ENCODE measurements at places on chromosomes 6 and 20.

DNA sequence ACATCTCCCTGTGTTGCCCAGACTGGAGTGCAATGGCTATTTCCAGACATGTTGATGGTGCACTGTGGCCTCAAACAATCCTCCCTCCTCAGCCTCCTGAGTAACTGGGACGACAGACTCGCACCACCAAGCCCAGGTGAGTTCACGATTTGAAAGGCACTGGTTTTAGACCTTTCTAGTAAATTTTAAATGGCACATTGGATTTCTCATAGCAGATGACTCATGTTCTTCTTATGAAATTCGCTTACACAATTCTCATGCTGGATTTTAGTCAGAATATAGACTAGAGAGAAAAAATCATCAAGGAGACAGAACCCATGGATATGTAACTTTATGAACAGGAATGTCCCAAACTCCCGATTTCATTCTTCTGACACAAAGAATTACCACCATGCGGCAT lies 18.1 kb upstream of the PXDC1 start:
- DNase-seq = no peak

- DNase-seq = no peak
Observed at GRCh38 chr20:14956026-14956425, 618.6 kb upstream of the FLRT3 start.

GRCh38 chr20:63843778-63844177 lies 12.7 kb upstream of the ZBTB46 start:
- no peak for DNase-seq

- DNase-seq = peak; percentile 82
Observed at GRCh38 chr20:63941282-63942081, 14.7 kb downstream of the UCKL1 start.

DNA sequence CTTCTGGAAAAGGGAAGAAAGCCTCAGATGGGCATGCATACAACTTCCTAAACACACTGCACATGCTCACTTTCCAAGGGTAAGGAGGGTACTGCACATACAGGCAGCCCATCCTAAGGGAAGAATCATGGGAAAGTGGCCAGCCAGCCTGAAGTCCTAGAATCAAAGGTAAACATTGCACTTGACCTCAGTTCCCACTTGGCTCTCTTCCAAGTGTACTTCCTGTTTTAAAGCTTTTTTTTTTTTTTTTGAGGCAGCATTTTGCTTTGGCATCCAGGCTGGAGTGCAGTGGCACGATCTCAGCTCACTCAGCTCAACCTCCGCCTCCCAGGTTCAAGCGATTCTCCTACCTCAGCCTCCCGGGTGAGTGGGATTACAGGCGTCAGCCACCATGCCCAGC lies 225.3 kb upstream of the EPHA7 start:
- no peak for DNase-seq

- DNase-seq = no peak
Observed at GRCh38 chr6:3957321-3957720, 108.1 kb downstream of the FAM50B start.

- DNase-seq = no peak
Observed at GRCh38 chr6:142906945-142907470, 38.0 kb downstream of the HIVEP2 start.

GRCh38 chr6:137497721-137498463 lies 3.7 kb upstream of the OLIG3 start:
- no peak for DNase-seq

GRCh38 chr6:36592221-36592655 lies 1.9 kb upstream of the SRSF3 start:
- DNase-seq = no peak

DNA sequence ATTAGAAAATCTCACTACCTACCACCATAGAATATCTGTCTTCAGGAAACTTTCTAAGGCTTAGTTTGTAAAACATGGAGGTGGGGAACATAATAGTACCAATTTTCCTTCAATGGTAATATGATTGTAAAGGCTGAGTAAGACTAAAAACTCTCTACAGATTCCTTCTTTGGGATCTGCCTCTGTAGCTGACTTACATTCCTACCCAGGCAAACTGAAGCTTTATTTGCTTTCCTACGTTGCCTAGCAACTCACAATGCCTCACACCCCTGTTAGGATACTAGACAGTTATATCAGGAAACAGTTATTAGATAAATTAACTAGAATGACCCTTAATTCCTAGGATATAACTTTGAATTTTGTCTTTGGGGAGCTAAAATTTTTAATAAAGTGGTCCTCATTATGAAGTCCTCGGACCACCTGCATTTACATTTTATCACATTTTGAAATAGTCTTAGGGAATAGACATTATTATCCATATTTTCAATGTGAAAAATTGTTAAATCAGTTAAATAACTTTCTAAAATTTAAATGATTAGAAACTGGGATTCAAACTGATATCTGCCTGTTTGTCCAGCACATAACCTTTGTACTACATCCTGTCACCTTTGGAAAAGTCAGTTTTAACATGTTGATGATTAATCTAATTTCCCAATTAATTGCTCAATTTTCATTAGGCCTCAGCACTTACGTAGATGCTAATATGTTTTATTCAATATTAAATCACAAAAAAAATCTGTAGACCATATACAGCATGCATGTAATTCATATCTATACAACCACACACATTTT lies 591.4 kb downstream of the RNF144B start:
- no peak for DNase-seq

GRCh38 chr20:58131151-58131550 lies 97.3 kb downstream of the ANKRD60 start:
- no peak for DNase-seq

GRCh38 chr6:134603561-134603960 lies 285.6 kb upstream of the SGK1 start:
- DNase-seq = no peak

DNA sequence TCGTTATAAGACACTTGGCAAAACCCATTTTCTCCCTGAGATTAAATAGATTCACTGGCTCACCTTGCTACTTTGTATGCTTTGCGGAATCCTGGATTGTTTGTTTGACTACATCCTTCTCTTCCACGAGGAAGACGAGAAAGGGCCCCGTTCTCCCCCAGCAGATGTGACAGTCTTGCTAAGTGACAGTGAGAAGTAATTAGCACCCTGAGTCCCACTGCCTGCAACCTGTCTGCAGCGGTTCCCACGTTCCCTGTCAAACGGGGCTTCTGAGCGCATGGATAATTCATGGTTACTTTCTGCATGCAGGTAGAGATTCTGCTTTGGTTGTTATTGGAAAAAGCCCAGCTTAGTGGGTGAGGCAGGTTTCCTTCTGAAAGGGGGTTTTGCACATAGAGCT lies 163.7 kb downstream of the CDH26 start:
- DNase-seq = no peak

DNA sequence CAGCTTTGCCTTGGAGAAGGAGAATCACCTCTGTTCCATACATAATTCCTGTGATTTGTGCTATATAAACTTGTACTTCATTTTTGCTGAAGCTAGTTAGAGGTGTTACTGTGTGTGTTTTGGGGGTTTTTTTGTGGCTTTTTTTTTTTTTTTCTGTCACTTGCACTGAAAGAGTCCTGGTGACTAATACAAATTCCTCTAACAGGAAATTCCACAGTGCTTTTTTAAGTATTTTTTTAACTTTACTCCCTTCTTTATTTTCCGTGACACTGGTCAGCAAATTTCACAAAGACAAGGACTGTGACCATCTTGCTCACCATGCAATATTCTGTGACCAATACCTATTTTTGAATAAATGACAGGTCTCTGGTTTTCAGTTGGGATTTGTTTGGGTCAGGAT lies 110.5 kb downstream of the ISM1 start:
- DNase-seq = no peak

DNA sequence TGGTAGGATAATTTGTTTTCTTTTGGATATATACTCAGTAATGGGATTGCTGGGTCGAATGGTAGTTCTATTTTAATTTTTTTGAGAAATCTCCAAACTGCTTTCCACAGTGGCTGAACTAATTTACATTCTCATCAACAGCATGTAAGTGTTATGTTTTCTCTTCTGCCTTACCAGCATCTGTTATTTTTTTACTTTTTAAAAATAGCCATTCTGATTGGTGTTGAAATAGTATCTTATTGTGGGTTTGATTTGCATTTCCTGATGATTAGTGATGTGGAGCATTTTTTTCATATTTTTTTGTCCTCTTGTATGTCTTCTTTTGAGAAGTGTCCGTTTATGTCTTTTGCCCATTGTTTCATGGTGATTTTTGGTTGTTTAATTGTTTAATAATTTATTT lies 11.9 kb downstream of the HINT3 start:
- DNase-seq = no peak

DNA sequence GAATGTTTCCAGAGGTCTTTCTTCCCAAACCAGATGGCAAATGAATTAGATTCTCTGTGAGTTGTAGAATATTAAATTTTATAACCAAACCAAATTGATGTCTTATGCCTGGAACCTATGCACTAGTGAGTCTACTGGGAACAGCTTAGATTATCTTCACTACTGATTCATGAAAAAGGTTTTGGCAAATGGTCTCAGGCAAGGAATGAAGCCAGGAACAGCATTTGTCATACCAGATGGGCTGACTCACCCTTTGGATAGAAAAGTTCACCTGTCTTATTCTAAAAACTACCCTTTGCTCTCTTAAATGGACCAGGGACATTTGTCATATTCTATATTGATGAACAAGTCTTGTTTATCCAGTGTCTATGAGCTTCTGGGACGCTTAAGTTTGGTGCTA lies 135.4 kb upstream of the ECI2 start:
- DNase-seq = no peak

- DNase-seq = no peak
Observed at GRCh38 chr20:38866265-38867061, 59.8 kb upstream of the FAM83D start.

GRCh38 chr20:51594236-51595057 lies 51.9 kb upstream of the NFATC2 start:
- DNase-seq = no peak

DNA sequence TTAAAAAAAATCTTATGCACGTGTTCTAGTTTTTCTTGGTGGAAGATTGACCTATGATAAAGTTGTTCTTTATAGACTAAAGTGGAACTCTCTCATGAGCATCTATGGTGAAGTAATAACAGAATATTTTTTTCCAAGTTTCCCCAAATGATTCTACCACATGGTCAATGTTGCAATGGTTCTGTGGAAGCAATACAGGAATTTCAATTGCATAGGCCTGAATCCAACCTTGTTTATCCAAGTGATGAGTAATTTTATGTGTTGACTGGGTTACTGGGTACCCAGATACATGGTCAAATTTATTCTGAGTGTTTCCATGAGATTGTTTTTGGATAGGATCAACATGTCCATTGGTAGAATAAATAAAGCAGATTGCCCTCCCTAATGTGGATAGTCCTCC lies 581.5 kb downstream of the MMUT start:
- DNase-seq = no peak

- DNase-seq = no peak
Observed at GRCh38 chr6:133756078-133756695, 132.7 kb upstream of the TCF21 start.

GRCh38 chr20:51118985-51119527 lies 96.1 kb upstream of the KCNG1 start:
- DNase-seq = no peak

DNA sequence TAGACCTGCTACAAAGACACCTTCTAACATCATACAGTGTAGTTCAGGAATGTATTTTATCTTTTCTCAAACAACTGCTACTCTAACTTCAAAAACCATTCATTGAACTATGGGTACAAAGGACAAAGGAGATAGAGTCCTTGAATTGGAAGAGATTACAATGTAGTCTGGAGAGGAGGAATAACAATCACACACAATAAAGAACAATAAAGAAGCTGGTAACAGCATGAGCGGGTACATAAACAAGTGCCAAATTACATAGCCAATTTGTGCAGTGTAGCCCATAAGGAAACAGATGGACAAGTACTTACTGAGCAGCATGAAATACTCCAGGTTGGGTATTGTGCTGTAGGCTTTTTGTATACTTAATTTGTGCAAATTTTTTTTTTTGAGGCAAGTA lies 44.3 kb downstream of the OSTM1 start:
- no peak for DNase-seq

GRCh38 chr6:144292372-144292771 lies 7.2 kb downstream of the UTRN start:
- DNase-seq = no peak

- DNase-seq = no peak
Observed at GRCh38 chr6:129368970-129369369, 341.0 kb downstream of the ARHGAP18 start.

- no peak for DNase-seq
Observed at GRCh38 chr6:144216668-144217218, 66.4 kb downstream of the STX11 start.

DNA sequence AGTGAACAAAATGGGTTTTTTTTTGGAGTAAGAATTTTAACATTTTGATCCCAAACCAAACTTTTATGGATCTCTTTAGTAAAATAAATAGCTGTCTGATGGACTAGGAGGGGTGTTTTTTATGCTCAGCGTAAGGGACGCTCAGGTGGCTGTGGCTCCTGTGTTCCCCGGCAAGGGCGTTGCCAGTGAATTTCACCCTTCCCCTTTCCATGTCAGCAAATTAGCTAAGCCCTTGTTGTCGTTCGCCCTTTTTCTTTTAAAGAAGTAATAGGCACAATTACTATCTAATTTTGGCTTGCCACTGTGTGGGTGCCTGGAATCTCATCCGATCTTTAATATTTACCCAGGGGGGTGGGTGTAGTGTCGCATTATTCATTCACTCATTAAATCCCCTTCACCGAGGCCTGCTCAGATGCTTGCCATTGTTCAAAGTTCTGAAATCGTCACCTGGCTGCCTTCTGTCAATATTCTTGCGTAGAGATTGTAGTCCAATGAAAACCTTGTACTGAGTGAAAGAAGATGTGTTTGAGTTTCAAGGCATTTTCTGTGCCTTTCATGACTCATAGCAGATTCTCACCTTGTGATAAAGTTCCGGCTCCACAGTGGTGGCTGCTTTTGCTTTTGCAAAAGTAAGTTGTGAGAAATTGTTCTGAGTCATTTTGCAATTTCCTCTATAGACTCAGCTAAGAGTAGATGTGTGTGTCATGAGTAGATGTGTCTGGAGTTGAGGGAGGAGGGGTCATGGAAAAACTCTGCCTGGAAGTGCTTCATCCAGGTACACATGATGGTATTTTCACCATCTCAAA lies 40.0 kb upstream of the CLDN20 start:
- no peak for DNase-seq

GRCh38 chr6:7086488-7086887 lies 21.3 kb upstream of the RREB1 start:
- no peak for DNase-seq
